ENCODE measurements at places on chromosomes 2 and 18.

GRCh38 chr2:87401726-87402345 lies 346.1 kb upstream of the PLGLB2 start:
- no peak for DNase-seq

DNA sequence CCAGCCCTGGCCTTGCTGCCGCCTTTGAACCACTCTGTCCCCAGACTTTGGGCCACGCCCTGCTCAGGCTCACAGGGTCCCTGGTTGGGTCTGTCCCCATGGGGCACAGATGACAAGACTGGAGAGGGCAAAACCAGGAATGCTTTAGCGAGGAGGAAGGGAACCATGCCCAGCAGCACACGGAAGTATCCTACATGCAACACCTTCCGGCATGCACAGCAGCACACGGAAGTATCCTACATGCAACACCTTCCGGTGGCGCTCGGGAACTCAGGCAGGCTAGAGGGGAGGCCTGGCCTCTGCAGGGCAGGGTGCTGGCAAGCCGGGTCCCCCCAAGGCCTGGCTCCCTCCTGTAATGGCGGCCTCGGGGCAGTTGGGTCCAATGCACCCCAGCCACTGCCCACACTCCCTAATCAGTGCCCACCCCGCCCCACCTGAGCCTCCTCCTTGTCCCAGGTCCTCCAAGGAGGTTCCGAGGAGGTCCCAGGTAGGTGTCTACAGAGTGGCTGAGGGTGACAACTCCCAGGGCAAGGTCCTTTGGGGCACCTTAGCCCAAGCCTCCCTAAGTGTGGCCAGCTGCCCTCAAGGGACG lies 33.6 kb upstream of the SNED1 start:
- DNase-seq = no peak

GRCh38 chr2:205270689-205271088 lies 411.6 kb upstream of the NRP2 start:
- no peak for DNase-seq

DNA sequence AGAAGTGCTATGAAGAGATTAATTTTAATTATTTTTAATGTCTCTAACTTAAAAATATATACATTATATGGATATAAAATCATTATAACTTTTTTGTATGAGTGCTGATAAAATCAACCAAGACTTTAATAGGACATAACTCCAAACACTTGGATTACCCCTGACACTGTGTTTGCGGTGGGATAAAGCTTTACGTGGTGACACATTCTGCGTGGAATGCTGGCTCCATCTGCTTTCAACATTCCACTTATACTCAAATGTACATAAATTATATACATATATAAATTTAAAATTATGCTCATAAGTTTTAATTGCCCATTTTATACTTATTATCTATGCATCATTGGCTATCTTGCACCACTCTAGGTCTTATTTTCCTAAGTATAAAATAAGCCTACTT lies 30.5 kb downstream of the LINC00305 start:
- no peak for DNase-seq

Measured in hematopoietic multipotent progenitor cell treated with erythropoietin and hydrocortisone succinate and interleukin-3 and kit ligand, for 8 days (in vitro differentiated cells).